Kasumi-1 (cell line): ENCODE measurements at places on chromosomes 4 and X.

DNA sequence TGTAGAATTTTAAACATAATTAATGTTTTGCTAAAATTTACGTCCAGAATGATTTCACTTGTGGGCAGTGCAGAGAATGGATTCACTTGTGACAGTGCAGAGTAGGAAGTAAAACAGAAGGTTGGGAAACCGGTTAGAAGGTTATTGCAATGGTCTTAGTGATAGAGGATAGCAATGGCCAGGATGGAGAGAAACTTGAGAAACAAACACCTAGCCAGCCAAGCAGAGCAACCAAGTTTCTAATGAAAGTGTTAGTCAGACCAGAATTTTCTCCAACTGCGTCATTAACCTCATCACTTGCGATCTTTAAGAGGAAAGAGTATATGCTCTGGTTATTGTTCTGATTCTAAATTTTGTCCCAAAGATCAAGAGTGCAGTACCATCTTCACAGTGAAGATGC lies 50.0 kb upstream of the TBC1D9 start:
- DNase-seq, result no peak

- no peak for DNase-seq
These were observed 11.4 kb downstream of the IL9R start for GRCh38 chrX:156008915-156009314.

GRCh38 chr4:183875251-183875825 lies 29.8 kb upstream of the STOX2 start:
- no peak for DNase-seq

DNA sequence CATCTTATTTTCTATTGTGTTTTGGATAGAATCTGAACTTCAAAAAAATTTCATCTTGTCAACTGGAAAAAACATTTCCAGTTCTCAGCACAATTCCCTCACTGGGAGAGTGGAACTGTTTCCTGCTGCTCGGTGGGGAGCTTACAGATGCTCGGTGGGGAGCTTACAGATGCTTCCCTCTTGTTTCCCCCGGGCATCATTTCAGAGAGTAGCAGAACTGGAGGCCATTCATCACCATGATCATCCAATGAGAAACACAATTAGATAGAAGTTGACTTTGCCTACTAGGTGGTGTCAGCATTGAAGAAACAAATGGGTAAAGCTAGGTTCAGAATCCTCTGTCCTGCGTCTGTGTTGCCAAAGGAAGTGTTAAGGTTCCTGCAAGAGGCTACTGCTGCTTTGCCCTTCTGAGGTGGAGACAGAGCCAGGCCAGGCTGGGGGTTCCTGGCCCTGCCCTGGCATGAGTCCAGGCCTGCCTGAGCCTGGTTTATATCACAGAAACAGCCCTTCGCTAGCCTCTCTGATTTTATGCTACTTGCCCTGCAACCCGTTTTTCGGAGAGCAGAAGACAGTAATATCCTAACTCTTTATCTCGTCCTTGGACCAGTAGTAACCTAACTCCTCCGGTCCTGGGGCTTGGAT lies 70.6 kb downstream of the TAPT1 start:
- DNase-seq, result no peak

- no peak for DNase-seq
These were observed 75.2 kb downstream of the GABRB1 start for GRCh38 chr4:47106561-47106960.

DNA sequence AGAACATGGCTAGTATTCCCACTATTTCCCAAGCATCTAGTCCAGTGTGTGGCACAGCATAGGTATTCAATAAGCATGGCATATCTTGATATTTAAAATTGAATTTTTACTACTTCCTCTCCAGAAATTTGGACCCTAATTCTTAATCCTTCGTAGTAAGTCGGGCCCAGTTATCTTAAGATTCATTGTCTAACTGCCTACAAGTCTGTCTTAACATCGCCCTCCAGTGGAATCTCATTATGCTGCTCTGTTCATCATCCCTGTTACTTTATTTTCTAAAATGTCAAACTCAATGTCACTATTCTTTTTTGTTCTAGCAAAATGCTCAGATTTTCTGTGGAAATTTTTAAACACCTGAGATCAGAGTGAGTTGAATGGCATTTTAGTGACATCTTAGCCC lies 606.2 kb downstream of the KLHL13 start:
- DNase-seq, result peak; percentile 35

DNA sequence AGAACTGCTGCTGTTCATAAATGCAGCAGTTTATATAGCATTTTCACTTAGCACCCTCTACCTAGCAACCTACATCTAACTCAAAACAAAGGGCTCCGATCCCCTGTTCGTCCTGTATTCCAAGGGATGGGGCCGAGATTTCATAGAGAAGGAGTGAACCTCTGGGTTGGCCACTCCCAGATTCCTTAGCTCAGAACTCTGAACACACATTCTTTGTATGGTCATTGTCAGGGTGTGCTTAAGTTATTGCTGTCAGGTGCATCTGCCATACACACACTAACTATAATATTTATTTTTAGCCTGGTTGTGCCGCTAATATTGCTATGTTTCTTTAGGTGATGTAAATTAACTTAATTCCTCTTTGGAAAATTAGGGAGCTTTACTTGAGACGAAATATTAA lies 47.7 kb upstream of the AADAT start:
- no peak for DNase-seq

GRCh38 chr4:3244002-3244401 lies 5.0 kb upstream of the MSANTD1 start:
- DNase-seq, result peak; percentile 28

DNA sequence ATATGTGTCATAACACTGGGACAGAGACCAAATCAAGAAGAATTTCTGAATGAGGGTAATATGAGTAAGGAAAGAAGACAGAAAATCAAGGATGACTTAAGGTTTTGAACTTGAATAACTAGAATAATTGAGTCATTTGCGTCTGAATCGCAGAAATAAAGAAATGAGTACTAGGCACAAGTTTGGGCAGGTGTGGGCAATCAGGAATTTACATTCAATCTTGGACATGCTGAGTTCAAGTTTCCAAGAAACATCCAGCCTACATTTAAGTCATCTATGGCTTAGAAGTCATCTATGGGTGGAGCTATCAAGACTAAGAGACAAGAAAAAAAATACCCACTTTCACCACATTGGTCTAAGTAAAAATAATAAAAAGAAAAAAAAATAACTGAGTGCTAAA lies 30.4 kb upstream of the WDR44 start:
- no peak for DNase-seq

GRCh38 chr4:121690001-121690400 lies 6.8 kb downstream of the ANXA5 start:
- DNase-seq, result no peak

- no peak for DNase-seq
These were observed 129.5 kb upstream of the KLF3 start for GRCh38 chr4:38534344-38535045.

GRCh38 chrX:51614353-51615012 lies 4.2 kb downstream of the CENPVL3 start:
- DNase-seq, result peak; percentile 40

DNA sequence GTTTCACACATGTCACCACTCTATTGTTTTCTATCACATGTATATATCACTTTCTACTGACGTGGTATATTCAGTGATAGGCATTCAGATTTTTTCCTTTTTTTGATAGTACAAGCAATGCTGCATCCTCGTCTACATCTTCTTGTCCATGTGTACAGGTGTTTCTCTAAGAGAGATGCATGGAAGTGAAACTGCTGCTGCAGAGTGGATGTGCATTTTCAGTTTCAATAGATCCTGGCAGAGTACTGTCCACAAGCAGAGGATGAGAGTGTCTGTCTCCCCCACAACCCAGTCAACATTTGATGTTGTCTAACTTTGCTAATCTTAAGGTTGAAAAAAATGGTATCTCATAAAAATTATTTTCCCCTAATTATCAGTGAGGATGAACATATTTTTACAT lies 194.0 kb upstream of the CASK start:
- DNase-seq, result no peak

- no peak for DNase-seq
These were observed 4.4 kb downstream of the UNC5C start for GRCh38 chr4:95544113-95545103.

DNA sequence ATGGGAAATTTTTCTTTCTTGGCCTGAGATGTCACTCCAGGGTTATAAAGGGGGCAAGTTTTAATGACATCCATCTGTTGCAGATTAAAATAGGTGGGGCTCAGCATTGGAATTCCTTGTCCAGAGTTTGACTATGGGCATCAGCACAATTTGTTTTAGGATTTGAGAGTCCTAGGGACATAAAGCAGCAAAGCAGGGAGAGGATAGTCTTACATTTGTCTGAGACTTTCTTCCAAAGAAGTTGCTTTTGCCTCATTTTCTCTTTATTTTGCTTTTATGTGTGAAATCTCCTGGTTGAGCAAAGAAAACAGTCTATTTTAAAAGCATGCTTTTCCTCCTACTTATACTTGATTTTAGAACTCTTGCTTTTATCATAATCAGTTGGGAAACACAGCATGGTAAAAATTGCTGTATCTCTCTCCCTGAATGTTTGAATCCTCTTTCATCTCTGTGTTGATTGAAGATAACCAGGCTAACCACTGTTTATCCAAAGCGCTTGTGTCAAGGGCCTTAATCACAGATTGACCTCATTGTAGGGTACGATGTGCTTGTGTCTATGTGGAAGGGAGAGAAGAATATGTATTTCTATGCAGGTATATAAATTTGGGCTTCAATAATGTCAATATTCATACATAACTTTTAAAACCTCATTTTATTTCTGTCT lies 121.5 kb downstream of the ANK2 start:
- DNase-seq, result no peak

GRCh38 chr4:93960450-93960849 lies 131.9 kb downstream of the ATOH1 start:
- DNase-seq, result no peak

DNA sequence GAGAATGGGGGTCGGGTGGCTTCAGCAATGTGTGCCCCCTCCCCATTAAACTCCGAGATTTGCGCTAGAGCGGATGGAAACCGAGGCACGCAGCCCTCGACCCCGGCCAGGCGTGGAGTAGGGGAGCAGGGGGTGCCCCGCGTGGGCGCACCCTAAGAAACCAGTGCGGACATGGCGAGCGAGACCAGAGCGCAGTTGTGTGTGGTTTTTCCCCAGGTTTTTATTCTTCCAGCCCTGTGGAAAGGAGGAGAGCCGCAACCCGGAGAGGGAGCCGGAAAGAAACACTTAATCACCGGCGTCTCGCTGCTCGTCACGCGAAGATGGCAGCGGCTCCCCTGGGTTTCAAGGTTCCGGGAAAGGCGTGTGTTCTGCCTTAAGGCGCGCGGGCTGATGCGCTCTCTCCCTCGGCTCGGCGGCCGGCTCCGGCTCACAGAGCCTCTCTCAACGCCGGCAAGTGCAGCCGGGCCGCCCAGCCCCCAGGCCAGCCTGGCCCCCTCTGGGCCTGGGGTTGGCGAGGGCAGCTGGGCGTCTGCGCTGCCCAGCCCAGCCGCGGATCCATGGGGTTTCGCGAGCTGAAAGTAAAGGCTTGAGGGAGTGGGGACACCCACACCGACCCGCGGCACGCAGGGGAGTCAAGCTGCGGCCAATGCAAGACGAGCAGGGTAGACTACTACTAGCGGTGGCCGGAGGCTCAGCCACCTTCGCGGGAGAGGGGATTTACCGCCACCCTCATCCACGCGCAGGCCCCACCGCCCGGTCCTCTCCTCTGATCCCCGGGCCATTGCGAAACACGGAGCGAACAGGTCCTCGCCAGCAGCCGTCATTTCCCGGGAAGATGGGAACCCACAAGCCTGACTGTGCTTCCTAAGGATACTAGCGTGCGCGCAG lies 74.0 kb upstream of the BCOR start:
- no peak for DNase-seq

DNA sequence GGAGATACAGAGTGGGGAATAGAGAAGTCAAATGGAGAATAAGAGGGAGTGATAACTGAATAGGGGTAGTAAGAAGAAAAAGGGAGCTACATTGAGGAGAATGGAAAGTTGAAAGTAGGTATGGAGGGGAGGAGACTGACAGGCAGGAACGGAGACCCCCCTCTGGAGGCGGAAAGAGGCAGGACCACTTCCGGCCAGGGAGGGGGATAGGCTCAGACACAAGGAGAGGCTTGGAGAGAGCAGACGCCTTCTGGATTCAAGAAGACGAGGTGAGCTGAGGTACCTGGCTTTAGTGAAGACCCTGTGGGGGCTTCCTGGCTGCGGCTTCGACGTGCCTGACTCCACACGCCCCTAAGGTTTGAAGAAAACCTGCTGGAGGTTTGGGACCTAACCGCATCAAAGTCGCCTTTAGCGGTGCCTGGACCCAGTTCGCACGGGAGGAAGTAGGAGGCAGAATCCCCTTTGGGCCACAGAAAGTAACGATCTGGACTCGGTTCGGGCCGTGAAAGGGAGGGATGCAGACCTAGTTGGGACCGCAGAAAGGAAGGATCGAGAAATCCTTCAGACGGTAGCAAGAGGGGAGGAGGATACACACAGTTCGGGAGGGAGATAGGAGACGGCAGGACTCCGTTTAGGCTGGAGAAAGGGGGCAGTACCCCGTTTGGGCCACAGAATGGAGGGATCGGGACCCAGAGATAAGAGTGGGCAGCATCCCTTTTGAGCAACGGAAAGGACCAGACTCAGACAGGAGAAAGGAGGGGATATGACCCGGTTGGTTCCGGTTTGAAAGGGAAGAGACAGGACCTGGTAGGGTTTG lies at the start of gene TRO:
TRO (plus strand) TSS at position 215 of the 817 bp plus-strand sequence. CDS start 1,423 bp downstream, outside the sequence.
- peak; percentile 26 for DNase-seq

GRCh38 chr4:135065366-135065765 lies 863.8 kb upstream of the PABPC4L start:
- no peak for DNase-seq

- DNase-seq, result no peak
These were observed 26.0 kb downstream of the BEND2 start for GRCh38 chrX:18194688-18195087.

- DNase-seq, result no peak
These were observed 1930.0 kb upstream of the AGA start for GRCh38 chr4:179372242-179372641.

GRCh38 chr4:26227601-26228229 lies 93.1 kb upstream of the RBPJ start:
- DNase-seq, result no peak
